Activated CD4-positive, alpha-beta T cell treated with anti-CD3 and anti-CD28 coated beads, Interleukin-2, Interleukin-6, amounts not matched to agents 100 ng/mL and 50 ng/mL, durations not matched to agents 16 hours and 8 hours (primary cell): ENCODE measurements at places on chromosomes 11 and 22.

GRCh38 chr11:8757533-8757932 lies 74.9 kb downstream of the RPL27A start:
- no peak for DNase-seq

DNA sequence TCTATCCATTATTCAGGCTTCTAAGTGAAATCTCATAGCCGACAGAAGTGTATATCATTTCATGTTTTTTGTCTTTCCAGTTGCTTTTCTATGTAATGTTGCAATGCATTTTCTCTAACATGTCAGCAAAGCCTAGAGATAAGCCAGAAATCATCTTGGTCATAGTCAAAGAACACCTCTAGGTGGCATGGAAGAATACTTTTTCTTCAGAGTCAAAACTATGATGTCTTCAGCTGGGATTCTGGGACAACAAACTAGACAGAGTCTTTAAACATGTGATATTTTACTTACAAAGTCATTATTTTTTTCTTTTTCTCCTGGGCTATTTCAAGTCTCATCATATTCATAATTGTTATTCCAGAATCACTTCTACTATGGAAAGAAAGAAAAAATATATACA lies 4.4 kb downstream of the GAS2 start:
- no peak for DNase-seq

- DNase-seq: no peak
These were observed 111.9 kb downstream of the MRTFA start for GRCh38 chr22:40524392-40525249.

DNA sequence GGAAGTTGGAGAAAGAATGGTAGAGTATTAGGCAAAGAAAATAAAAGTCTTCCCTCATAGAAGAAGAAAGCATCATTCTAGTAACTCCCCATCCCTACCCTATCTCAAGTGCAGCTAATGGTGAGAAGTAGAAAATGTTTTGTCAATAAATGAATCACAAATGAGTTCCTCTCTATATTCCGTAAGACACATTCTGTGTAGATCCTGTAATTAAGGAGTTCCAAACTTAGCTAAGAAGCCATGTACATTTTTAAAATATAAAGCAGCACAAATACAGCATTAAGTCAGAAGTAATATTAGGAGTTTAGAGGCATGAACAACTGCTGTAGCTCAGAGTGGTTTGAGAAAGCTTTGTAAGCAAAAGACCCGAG lies 80.1 kb downstream of the GAB2 start:
- no peak for DNase-seq
